Activated CD4-positive, alpha-beta T cell treated with anti-CD3 and anti-CD28 coated beads for 36 hours (primary cell): ENCODE measurements at places on chromosomes 3 and 15. TPM values are rescaled to one million over a fixed set of nuclear protein-coding genes. Genes with fewer than 3 reads are reported as not detected.

FANCD2OS gene
- not detected for total RNA-seq

ATP13A4 gene
- 1.1 TPM for total RNA-seq

LYZL4 gene
- total RNA-seq, result not detected

CELSR3 gene
- total RNA-seq, result 8.1 TPM

CD80 gene
- 1.2 TPM for total RNA-seq

CCR5 gene
- 0.14 TPM for total RNA-seq

NECTIN3 gene
- total RNA-seq, result 5.1 TPM

CD96 gene
- 38.3 TPM for total RNA-seq

DNA sequence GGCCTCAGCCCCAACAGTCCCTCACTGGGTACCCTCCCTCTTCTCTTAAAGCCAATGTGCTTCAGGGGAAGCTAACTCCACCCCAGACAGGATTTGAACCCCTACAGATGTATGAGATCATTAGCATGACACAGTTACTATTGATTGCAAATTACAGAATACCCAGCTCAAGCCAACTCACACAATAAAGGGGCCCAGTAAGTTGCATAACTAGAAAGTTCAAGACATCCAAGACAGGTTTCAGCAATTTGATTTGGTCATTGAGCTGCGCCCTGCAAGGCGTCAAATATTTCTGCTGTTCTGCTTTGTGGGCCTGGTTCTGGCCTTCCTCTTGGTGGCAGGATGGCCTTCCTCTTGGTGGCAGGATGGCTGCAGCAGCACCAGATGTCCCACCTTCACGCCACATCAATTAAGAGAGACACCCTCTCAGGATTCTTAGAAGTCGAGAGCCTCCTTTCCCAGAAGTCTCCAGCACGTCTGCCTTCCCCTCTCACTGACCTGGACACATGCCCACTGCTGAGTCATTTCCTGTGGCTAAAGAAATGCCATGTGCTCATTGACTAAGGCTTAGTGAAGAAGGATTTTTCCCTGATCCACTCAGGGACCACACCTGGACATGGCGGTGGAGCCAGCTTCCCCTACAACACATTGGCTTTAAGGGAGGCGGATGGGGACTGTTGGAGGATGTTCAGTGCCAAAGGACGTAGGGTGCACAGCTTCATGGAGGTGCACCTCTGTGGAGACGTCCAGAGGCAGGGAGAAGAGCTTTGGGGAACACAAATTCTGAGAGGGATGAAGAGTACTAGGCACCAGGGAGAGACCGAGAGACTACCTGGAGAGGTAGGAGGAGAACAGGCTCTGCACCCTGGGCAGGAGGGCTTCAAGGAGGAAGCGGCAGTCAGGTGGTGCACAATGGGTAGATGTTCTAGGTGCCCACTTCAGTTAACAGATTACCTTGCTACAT, 49.1 kb downstream of the DNASE1L3 start:
- no peak overlapping the region for H3K27ac ChIP-seq
- no peaks in the 10 kb centered on the region for H3K4me1 ChIP-seq
- H3K27me3 ChIP-seq, result no peaks in the 10 kb centered on the region
- no peak overlapping the region for H3K4me3 ChIP-seq

DNA sequence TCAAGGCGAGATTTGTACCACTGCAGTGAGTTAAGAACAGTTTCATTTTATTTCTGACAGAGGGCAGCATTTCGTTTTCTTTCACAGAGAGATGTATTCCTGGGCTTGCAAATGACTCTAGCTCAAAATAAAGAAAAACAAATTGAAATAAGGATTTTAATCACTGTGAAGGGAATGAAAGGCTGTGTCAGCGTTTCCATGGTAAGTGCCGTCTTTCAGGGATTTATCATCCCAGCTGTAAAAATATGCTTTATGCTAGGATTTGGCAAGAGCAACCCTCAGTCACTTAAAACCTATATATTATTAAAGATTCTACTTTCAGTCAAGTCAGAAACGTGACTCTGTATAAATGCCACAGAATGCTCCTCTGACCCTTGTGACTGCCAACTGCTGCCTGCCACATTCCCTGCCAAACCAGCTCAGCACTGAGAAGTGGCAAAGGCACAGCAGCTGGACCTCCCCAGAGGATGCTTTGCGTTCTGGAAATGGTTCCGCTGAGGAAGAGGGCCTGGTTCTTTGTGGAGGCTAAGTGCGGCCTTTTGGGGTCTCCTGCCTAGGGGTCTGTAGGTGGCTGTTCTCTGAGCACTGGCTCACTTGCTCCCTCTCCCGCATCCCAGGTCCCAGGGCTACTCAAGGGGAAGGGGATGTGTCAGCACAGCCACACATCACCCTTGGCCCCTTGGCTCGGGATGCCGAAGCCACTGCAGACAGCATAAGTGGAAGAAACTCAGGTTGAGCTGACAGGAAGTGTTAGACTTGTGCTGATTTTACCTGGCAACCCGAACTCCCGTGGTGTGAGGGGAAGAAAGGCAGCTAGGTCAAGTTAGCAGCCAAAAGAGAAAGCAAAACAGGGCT, 56.6 kb upstream of the POMGNT2 start:
- peak; percentile 57 for DNase-seq
- peak overlapping the region; percentile 61 for H3K4me3 ChIP-seq
- peaks cover 20% of the 10 kb centered on the region for H3K4me1 ChIP-seq
- no peaks in the 10 kb centered on the region for H3K27me3 ChIP-seq
- peak overlapping the region; percentile 87 for H3K27ac ChIP-seq

DNA sequence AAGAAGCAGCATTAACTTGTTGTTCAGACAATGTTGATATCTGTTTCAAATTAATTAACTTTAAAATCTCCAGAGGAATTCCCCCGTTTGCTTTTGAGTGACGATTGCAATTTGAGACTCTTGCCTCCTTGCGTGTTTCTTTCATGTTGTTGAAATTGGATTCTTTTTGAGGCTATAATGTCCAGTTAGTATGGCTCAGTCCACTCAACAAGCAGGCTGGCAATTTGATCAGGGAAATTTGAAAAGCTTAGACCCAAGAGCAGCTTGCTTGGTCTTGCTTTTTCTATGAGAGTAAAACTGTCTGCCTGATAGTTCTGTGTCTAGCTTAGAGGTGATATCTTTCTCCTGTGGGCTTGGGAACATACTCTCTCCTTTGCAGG, 2.0 kb downstream of the ARID3B start:
- DNase-seq, result no peak
- H3K4me3 ChIP-seq, result peak overlapping the region; percentile 94
- peaks cover 2% of the 10 kb centered on the region for H3K27me3 ChIP-seq
- H3K27ac ChIP-seq, result no peak overlapping the region
- H3K4me1 ChIP-seq, result peaks cover 63% of the 10 kb centered on the region

DNA sequence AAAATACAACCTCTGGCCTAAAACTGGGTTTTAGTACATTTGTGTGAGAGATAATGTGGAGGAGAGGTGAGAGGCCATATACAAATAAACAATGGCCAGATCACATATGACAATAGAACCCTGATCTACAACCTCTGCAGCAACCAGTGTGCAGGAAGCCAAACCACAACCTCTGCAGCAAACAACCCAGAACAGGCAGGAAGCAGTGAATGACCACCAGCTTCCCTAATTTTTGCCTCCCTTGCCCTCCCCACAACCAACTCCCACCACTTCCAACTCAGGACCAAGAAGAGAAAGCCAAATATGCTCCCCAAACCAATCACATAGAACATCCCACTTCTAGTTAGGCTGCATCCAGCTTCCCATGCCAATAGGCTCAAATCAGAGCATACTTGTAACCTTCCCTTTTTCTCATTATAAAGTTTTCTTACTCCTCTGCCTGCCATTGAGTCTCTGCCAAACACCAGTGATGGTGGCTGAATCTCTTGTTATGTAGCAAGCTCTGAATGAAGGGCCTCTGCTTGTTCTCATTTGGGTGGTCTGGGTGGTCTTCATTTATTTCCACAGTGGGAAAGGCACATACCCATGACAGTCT, 102.6 kb upstream of the GAP43 start:
- peaks cover 5% of the 10 kb centered on the region for H3K4me1 ChIP-seq
- peaks cover 4% of the 10 kb centered on the region for H3K27me3 ChIP-seq
- H3K27ac ChIP-seq, result no peak overlapping the region
- no peaks in the 10 kb centered on the region for H3K36me3 ChIP-seq
- no peak overlapping the region for H3K4me3 ChIP-seq

DNA sequence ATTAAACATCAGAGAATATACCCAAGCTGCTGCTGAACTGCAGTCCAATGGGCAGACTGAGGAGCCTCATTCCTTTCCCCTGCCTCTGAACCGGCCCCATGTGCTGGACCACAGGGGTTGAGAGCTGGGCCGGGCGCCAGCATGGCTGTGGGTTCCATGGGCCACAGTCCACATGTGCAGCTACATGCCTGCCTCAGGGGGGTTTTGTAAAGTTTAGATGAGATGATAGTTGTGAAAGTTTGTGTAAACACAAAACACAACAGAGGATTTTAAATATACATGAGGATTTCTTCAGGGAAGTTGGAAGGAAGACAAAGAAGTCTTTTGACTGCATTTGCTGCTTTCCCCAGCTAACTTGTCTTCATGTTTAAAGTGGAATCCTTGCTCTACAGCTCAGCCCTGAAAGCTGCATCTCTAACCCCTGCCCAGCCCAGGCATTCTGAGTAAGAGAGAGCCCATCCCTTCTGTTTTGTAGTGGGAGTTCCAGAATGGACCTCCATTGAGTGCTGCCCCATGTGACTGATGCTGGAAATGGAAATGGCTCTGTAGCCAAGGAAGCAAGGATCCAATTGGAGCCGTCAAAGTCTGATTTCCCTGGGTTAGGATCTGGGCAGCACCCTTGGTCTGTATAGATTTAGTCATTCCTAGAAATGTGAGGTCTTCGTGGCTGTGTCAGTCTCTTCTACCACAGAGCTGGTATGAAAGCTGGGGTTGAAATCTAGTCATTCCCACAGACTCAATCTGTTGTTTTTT, 17.5 kb downstream of the SLC12A8 start:
- no peaks in the 10 kb centered on the region for H3K36me3 ChIP-seq
- H3K4me3 ChIP-seq, result no peak overlapping the region
- no peaks in the 10 kb centered on the region for H3K4me1 ChIP-seq
- DNase-seq, result no peak
- H3K27ac ChIP-seq, result no peak overlapping the region
- peaks cover 19% of the 10 kb centered on the region for H3K27me3 ChIP-seq

DNA sequence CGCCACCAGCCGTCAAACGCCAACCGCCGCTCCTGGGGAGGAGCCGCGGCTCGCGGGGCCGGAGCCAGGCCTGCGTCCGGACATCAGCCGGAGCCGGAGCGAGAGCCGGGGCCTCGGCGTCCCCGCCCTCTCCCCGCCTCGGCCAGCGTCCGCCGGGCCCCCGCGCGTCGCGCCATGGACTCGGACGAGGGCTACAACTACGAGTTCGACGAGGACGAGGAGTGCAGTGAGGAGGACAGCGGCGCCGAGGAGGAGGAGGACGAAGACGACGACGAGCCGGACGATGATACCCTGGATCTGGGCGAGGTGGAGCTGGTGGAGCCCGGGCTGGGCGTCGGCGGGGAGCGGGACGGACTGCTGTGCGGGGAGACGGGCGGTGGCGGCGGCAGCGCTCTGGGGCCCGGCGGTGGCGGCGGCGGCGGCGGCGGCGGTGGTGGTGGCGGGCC, 359 bp downstream of the ARIH1 start:
- no peaks in the 10 kb centered on the region for H3K27me3 ChIP-seq
- peaks cover 41% of the 10 kb centered on the region for H3K4me1 ChIP-seq
- H3K27ac ChIP-seq, result peak overlapping the region; percentile 92
- H3K36me3 ChIP-seq, result peaks cover 41% of the 10 kb centered on the region
- DNase-seq, result no peak

GRCh38 chr3:50324351-50325112, 2.0 kb upstream of the HYAL2 start:
- H3K36me3 ChIP-seq, result peaks cover 6% of the 10 kb centered on the region
- peak; percentile 79 for DNase-seq
- H3K4me3 ChIP-seq, result no peak overlapping the region
- peaks cover 32% of the 10 kb centered on the region for H3K4me1 ChIP-seq
- H3K27me3 ChIP-seq, result no peaks in the 10 kb centered on the region
- H3K27ac ChIP-seq, result no peak overlapping the region

DNA sequence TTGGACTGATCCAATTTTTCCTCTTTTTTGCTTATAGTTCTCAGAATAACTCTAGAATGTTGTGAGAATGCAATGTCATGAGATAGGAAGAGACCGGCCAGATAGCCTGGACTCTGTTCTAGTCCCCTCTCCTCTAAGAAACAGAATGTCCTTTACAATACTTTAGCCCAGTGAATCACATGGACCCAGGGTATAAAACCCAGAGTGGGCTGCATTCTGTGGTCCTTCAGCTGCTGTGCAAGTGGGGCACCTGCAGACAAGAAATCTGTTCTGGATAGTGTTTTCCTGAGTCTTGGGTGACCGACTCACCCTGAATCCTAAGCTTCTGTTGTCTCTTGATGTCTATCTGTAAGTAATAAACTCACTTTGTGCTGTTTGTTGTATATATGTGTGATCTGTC, 368.6 kb upstream of the DPH6 start:
- H3K27me3 ChIP-seq, result no peaks in the 10 kb centered on the region
- no peak overlapping the region for H3K27ac ChIP-seq
- H3K4me3 ChIP-seq, result no peak overlapping the region
- no peak for DNase-seq
- H3K4me1 ChIP-seq, result no peaks in the 10 kb centered on the region

- H3K27me3 ChIP-seq, result peaks cover under 1% of the 10 kb centered on the region
- H3K4me3 ChIP-seq, result no peak overlapping the region
- no peaks in the 10 kb centered on the region for H3K4me1 ChIP-seq
- no peaks in the 10 kb centered on the region for H3K36me3 ChIP-seq
- H3K27ac ChIP-seq, result no peak overlapping the region
These were observed 23.1 kb downstream of the DCLK3 start for GRCh38 chr3:36741285-36741684.

DNA sequence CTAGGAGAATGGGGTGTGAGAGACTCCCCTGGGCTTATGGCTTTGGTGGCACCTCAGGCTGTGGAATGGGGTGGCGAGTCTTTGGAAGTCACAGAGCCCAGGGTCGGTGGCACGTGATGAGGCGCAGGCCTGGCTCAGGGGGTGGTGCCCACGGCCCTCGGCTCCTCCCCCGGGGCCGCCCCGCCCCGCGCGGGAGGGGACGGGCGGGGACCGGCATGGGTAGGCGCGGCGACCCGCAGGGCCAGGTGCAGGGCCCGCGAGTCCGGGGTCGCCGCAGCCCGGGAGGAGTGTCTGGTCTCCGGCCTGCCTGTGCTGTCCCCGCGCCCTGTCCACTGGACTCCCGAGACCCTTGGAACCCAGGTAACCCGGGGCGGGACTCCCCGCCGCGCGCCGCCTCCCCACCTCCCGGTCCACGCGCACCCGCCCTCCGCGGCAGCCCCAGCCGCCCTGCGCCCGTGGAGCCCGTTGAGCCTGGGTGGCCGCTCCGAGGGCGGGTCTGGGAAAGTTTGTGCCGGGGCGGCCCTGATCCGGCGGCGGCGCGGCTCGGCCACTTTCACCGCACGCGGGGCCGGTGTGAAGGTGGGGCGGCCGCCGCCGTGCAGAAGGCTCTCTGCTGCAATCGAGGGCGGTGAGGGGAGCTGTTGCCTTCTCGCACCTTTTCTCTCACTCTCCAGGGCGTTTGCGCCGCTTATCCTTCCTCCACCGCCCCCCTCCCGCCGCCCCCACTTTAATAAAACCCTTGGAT, at the start of gene PAQR5:
TSS of gene PAQR5 (plus strand) at position 216 of the 745 bp plus-strand sequence. CDS start 61,169 bp downstream, outside the sequence.
- H3K27me3 ChIP-seq, result peaks cover 48% of the 10 kb centered on the region
- H3K36me3 ChIP-seq, result no peaks in the 10 kb centered on the region
- H3K4me1 ChIP-seq, result peaks cover 3% of the 10 kb centered on the region
- no peak within 1 kb of the TSS for H3K27ac ChIP-seq
- DNase-seq, result peak; percentile 36
